Effector memory CD4-positive, alpha-beta T cell (primary cell): ENCODE measurements at places on chromosomes 2 and 18.

GRCh38 chr2:101828673-101829334 lies 131.3 kb downstream of the MAP4K4 start:
- no peak for DNase-seq

DNA sequence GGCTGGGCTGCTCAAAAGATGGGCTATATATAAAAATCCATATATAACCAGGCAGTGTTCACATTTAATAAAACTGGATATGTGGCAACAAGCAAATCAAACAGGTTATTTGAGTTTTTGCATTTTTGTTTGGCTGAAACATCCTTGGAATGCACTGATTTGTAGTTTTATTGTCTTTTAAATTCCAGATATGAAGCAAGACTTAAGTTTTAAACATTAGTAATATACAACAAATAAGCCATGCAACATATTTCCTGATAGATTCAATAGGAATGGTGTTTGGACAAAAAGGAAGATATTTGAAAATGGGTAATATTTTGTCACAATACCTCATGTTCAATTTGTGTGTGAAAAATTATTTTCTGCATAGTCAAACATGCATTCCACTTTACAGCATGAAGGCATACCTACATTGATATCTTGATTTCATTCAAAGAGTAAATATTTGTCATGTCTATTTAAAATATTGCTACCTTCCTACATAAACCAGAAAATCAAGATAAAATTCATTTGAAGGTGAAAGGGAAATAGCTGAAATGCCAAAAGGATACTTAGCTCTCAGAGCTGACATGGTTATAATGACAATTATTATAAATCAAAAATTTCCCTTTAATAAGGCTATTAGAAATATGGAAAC lies 132.3 kb upstream of the NETO1 start:
- no peak for DNase-seq

DNA sequence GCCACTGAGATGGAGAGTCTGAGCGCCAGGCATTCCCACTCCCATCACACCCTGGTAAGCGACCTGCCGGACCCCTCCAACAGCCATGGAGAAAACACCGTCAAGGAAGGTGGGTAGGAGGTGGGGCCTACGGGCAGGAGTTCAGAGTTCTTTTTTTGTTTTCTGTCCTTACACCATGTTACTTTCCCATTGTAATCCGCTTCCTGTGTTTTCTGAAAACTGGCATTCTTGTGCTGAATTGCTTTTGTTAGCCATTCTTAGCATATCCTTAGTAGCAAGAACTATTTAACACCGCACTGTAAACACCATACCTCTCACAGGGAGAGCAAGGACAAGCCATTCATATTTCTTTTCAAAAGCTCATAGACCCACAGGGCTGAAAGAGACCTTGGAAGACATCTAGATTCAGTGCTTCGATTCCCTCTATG lies 46.2 kb downstream of the UNC80 start:
- DNase-seq = no peak

DNA sequence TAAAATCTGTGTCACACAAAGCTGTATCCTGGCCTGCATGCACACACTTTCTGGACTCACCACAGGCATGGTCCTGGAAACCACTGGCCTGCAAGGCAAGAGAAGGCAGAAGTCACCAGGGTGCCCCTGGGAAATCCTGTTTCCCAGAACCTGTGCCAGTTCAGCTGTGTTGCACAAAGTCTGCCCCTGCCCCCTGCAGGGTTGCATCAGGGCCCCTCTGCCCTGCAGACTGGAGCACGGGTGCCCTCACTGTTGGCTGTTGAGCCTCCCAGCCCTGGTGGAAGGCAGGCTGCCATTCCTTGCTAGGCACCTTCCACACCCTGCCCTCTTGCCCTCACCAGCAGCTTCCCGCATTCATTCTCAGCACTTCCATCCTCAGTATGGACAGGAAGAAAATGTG lies 18.0 kb upstream of the TUBB6 start:
- no peak for DNase-seq

DNA sequence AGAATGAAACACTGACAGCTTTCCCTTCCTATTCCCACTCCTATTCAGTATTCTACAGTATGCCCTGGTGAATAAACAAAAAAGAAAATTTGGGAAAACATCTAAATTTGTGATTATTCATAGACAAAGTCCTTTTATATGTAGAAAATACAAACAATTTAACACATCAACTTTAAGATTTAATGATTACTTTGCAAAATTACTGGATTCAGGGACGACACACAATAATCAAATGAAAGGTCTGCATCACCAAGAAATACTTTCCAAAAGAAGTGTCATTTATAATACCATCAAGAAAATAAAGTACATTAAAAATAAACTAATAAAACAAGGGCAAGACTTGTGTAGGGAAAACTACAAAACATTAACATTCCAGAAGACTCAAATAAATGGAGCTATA lies 199.8 kb downstream of the KCNJ3 start:
- no peak for DNase-seq

DNA sequence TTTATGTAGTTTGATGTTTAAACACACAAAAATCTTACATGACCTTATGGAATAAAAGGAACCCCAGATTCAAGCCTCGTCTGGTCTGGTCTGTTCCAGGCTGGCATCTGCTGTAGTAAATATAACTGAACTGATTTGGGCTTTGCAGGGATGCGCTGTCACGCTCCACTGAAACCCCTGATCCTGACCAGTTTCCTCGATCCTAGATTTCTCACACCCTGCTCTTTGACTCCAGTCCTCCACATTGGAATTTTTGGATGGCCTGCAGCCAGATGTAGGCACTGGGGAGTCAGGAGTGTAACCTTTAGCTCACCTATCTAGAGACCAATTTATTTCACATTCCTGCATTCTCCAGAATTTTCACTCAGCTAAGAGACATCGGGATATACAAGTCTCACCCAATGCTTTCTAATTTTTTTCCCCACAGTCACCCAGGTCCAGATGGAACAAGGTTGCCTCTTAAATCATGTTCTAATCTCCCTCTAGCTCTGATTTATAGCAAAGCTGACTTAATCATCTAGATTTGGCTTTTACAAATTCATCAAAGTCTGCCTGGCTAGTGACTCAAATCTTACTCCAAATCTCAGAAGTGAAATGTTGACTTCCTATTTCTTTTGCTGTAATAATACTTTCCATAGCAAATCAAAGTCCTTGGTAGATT lies 219.6 kb downstream of the CD226 start:
- no peak for DNase-seq

DNA sequence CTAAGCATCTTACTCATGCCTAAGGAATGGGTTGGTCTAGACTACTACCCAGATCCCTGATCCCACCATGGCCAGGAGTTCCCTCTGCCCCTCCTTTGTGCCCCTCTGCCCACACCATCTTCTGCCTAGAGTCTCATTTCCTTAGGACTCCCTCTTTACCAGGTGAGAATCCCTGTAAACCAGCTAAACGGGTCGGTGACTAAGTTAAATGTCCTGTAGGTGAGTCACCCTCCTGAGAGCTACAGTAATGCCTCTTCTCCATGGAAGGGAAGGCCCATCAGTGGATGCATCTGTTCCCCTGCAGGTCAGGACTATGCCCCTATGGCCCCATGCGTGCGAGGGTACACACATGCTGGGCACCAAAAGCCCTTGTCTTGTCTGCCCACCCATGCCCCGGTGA lies 25.4 kb downstream of the PTGR3 start:
- no peak for DNase-seq

GRCh38 chr2:119106301-119106897 lies 52.2 kb downstream of the C1QL2 start:
- DNase-seq = no peak

- DNase-seq = no peak
These were observed 155.1 kb upstream of the RASGRP3 start for GRCh38 chr2:33321236-33321771.

GRCh38 chr2:169107645-169108044 lies 38.3 kb downstream of the DHRS9 start:
- peak; percentile 13 for DNase-seq

GRCh38 chr2:9488583-9489547 lies 14.5 kb downstream of the IAH1 start:
- DNase-seq = no peak

- no peak for DNase-seq
These were observed 10.1 kb upstream of the MCFD2 start for GRCh38 chr2:46925474-46926351.

GRCh38 chr2:204110338-204110741 lies 173.8 kb downstream of the ICOS start:
- peak; percentile 41 for DNase-seq

DNA sequence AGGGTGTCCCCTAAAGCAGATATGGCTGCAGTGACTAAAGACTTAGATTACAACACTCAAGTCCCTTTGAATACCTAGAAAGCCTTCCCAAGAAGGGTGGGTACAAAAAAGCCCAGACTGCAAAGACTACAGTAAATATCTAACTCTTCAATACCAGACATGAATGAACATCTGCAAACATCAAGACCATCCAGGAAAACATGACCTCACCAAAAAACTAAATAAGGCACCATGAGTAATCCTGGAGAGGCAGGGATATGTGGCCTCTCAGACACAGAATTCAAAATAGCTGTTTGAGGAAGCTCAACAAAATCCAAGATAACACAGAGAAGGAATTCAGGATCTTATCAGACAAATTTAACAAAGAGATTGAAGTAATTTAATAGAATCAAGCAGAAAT lies 138.2 kb upstream of the OTOS start:
- DNase-seq = no peak

- no peak for DNase-seq
These were observed 221.1 kb downstream of the ALPK2 start for GRCh38 chr18:58407649-58408407.

DNA sequence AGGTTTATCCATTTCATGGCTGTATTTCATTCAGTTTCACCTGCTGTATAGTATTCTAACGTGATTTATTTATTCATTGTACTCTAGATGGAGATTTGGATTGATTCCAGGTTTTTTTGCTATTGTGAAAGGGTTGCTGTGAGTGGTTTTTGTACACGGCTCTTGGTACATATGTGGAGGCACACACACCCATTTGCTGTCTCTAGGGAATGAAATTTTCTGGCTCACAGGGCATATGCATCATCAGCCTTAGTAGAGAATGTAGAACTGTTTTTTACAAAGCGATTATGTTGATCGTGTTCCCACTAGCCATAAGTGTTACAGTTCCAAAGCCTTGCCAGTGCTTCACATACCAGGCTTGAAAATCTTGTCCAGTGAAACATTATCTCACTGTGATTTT lies 5.1 kb downstream of the SPTBN1 start:
- DNase-seq = no peak
